Forelimb muscle (tissue), 1 donor: ENCODE measurements at places on chromosomes 7 and 10. TPM values are rescaled to one million over a fixed set of nuclear protein-coding genes. Genes with fewer than 3 reads are reported as not detected.

ACTL6B gene
- polyA plus RNA-seq: not detected

TMEM229A gene
- not detected for polyA plus RNA-seq

LRRN3 gene
- 7.0 TPM for polyA plus RNA-seq

VPS26A gene
- 41.6 TPM for polyA plus RNA-seq

DNA sequence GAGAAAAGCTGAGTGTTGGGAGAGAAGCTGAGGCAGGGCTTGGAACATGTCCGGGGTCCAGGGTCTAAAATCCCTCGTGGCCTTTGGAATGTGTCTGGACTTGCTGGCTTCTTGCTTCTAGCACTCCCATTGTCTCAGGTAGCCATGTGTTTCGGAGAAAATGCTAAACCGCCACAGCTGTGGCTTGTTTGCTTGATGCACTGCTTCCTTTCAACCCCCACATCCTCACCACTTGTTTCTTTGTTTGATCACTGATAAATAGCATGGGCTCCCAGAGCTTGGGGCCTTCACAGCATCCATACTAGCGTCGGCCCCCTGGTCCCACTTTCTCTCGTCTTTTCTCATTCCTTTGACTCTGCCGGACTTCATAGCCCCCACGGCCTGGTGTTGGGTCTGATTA lies 102.7 kb downstream of the ANKRD26 start:
- DNase-seq: no peak

DNA sequence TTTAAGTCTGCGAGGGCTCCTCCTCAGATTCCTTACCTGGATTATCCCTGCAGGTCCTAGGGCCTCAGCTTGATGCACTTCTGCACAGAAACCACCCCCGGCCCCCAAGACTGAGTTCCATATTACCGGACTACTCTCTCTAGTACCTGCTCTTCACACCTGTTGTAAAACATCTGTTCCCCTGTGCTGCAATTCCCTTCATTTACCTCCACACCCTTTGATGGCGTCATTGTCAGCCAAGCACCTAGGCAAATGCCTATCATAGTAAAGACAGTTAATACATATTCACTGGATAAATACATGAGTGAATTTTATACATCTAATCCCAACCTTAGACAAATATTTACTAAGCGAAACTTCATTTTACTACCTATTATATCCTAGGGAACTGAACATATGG lies 275.5 kb downstream of the PLXDC2 start:
- no peak for DNase-seq

DNA sequence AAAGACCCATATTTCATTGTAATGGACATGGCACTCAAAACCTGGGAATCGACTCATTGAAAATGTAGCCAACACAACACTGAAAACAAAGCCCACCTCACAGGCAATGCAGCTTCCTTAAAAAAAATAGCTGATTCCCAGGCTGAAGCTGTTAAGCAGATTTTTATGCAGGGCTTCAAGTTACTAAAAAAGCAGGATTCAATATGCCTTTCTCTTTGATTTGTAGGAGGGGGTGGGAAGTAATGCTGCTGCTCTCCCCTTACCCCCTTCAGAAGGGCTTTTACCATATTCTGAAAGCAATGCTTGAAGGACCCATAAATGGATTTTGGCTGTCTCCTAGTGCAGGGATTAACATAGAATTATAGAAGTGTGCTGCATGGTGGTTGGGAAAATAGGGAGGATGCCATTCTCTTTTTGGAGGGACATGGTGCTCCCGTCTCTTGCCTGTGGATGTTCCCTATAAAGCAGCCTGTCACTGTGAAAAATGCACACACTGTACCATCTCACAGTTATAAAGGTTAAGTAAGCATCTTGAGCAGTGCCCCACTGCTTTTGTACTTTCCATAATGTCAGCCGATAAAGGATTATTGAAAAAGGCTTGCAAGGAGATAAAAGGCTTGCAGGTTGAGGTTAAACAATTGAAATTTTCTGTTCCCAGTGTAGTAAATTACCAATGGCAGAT lies 262.8 kb downstream of the AUTS2 start:
- DNase-seq: no peak

GRCh38 chr10:75865413-75866299 lies 434.2 kb downstream of the LRMDA start:
- DNase-seq: no peak

- DNase-seq: no peak
These were observed 94.9 kb downstream of the AKR1D1 start for GRCh38 chr7:138170959-138171703.

- no peak for DNase-seq
These were observed 18.2 kb downstream of the PODXL start for GRCh38 chr7:131538071-131538812.
